HT-29 (cell line): ENCODE measurements at places on chromosomes 1 and 21.

GRCh38 chr1:9435854-9436640 lies 103.2 kb upstream of the SLC25A33 start:
- no peak for DNase-seq

- DNase-seq: no peak
Observed at GRCh38 chr1:179767177-179767581, 24.1 kb downstream of the FAM163A start.

- no peak for DNase-seq
Observed at GRCh38 chr1:18870957-18871356, 11.5 kb upstream of the TAS1R2 start.

DNA sequence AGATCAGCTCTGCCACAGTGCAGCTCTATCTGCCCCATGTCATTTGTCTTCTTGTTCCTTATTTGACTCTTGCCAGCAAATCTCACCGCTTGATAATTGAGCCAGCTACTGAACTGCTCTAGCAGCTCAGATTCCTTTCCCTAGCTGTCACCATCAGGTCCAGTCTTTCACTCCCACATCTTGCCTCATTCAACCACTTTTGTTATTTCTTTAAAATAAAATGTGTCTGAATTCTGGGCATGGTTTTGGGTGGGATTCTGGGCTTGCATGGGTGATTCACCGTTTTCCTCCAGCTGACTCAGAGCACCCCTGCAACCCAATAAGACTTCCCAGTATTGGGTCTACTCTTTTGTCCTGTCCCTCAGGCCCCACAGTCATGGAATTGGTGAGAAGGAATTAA lies 215.7 kb downstream of the DSCAM start:
- no peak for DNase-seq

DNA sequence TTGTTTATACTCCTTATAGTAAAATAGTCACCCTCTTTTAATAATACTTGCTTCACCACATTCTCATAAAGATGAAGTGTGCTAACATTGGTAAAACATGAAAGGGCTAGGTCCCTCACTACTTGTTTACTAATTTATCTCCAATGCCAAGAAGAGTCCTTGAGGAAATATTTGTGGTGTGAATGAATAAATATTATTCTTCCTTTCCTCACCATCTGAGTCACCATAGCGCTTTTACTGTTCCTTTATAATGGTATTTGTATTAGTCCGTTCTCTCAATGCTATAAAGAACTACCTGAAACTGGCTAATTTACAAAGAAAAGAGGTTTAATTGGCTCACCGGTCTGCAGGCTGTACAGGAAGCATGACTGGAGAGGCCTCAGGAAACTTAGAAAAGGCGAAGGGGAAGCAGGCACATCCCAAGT lies 222.8 kb upstream of the ZRANB2 start:
- no peak for DNase-seq

GRCh38 chr1:35431173-35431599 lies 126.0 kb downstream of the KIAA0319L start:
- no peak for DNase-seq

DNA sequence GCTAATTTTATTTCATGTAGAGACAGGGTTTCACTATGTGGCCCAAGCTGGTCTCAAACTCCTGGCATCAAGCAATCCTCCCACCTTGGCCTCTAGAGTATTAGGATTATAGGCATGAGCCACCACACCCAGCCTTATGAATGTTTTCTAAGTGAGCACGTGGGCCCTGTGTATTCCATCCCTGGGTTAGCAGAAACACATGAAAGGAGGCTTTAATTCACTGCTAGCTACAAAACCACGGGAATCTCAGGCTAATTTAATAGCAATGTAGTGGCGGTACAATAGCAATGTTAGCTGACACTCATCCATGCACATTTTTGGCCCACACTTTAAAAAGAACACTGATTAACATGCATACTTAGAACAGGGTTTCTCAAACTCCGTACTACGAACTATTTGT lies 32.0 kb downstream of the VTCN1 start:
- DNase-seq: no peak

- DNase-seq: peak; percentile 98
Observed at GRCh38 chr1:150979092-150980056, 2.7 kb upstream of the ANXA9 start.
